ENCODE measurements at places on chromosomes 3 and 15.

DNA sequence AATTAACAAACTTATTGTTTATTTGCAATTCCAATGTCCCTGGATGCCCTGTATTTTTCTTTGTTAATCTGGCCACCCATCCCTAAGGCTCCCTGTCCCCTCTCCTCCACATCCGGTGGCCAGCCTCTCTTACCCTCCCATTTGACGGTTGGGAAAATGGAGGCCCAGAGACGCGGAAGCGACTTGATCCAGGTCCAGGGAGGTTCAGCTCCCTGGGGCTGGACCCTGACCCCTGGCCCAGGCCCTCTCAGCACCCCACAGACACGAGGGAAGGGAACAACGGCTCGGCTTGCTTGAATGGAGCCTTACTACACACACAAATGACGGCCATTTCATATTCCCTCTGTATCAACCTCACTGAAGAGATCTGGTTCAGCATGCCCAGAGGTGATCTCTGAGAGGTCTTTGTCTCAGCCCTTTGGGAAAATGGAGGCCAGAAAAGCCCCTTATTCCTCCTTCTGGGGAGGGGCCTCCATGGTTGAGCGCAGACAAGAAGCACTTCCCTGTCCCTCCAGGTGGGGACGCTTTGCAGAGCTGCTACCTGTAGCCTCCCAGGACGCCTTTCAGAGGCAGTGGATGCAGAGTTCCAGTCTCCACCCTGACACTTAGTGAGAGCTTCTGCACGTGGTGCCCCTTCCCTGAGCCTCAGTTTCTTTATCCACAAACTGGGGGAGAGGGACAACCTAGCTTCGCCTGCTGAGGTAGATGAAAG, 82.1 kb downstream of the ATP2B2 start:
- DNase-seq, result no peak

GRCh38 chr3:153967260-153967659, 153.9 kb upstream of the ARHGEF26 start:
- DNase-seq, result no peak

- DNase-seq, result no peak
Observed at GRCh38 chr3:95311272-95311671, 1248.4 kb downstream of the NSUN3 start.

DNA sequence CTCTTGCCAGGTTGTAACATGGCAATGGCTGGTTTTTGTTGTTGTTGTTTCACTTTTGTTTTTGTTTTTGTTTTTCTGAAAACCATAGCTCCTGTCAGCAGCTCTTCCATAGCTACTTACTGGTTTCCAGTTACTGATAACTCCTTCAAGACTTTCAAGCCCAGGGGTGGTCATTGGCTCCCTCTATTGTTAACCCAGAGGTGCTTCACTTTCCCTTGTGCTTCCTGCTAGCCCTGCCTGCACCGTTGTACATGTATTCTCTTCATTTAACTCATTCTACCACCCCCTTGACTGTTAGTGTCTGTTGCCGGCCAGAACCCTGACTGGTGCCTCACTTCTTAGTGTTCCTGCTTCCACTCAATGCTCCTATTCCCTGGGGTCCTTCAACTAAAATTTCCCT, 4.2 kb upstream of the TRAT1 start:
- no peak for DNase-seq

DNA sequence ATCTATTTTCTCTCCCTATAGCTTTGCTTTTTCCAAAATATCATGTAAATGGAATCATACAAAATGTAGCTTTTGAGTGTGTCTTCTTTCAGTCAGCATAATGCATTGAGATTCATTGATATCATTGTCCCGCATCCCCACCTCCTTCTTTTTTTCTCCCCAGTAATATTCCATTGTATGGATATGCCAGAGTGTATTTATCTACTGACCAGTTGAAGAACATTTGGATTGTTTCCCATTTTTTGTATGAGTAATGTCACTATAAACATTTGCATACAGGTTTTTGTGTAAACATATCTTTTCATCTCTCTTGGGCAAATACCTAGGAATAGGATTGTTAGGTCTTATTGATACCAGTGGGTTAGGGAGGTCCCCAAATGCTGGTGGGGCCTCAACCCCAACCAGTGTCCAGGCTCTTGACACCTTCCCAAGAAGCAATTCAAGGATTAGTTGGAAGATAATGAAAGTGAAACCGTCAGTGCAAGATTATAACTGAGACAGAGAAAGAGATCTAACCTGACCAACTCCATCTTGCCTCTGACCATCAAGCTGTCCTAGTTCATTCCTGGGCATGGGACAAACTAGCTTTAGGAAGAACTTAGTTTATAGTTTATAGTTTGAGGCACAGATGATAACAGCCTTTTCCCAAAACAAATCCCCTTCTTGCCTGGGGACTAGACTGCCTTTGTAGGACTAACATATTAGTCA, 7.4 kb upstream of the SLC33A1 start:
- no peak for DNase-seq

- no peak for DNase-seq
Observed at GRCh38 chr3:39065197-39065596, 13.4 kb downstream of the WDR48 start.

GRCh38 chr3:29804044-29804443, 523.2 kb downstream of the RBMS3 start:
- no peak for DNase-seq

DNA sequence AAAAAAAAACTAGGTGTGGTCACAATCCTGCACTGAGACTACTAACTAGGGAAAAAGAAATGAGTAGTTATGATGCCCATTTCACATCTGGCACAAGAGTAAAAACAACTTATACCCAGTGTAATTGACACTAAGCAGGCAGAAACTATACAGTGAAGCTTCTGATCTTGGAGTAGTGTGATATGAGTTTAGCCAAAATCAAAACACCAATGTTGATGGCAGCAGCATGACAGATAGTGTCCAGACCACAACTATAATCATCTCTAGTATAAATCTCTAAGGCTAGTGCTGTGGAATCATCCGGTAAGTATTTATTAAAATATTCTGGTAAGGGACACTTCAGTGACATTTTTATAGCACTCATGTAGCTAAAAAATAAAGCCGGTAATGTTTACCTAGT, 108.5 kb upstream of the EPHA6 start:
- DNase-seq, result no peak

DNA sequence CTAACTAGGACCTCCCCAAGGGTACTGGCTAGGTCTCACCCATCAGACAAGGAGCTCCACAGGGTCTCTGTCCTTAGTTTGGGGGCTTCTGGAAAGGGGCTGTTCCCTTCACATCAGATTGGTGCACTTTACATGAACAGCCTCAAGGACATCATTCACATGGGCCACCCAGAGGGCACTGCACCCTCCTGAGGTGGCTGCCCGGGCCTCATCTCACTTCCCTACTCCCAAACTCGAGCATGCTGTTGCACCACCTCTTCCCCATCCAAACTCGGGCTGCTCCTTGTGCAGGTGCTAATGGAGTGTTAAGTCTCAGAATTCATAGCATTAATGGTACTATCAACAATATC, 48.1 kb downstream of the RAB11A start:
- no peak for DNase-seq

DNA sequence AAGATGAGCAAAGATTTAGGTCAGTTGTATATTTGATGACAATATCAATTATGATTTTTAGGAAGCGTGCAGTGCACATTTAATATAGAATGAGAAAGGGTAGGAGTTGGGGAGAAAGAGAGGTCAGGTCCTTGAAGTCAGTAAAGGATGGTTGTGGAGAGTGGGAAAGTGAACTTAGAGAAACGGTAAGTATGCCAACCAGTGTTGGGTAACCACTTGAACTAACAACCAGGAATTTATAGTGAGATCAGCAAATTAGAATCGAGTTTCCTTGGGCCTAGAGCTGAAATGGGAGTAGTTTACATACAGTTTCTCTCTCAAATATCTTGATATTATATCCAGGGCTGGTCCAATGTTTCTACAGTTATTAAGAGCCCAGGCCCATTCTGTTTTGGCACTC, 188.5 kb upstream of the RBMS3 start:
- no peak for DNase-seq

DNA sequence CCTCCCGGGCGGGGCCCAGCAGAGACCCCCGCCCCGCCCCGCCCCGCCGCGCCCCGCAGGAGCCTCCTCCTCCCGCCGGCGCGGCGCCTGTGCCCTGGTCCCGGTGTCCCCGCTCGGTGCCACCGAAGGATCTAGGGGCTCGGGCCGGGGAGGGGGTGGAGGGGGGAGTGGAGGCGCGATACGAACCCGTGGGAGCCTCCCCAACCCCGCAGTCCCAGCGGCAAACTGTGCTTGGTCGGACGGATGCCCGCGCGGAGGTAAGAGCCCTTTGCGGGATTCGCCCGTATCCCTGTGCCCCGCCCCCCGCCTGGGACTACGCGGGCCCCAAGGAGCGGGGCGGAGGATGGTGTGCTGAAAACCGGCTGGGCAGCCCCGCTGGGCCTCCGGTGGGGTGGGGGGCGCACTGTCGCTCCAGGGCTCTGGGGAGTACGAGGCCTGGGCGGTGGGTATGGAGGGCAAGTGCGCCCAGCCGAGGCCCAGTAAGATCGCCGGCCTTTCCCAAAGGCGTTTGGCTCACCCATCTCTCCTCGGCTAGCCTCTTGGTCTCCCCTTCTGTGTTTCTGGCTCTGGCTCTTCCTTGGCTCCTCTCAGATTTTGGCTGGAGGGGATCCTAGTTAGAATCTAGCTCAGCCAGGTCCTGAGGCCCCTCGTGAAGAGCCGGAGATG, 65.6 kb upstream of the POLG start:
- no peak for DNase-seq

DNA sequence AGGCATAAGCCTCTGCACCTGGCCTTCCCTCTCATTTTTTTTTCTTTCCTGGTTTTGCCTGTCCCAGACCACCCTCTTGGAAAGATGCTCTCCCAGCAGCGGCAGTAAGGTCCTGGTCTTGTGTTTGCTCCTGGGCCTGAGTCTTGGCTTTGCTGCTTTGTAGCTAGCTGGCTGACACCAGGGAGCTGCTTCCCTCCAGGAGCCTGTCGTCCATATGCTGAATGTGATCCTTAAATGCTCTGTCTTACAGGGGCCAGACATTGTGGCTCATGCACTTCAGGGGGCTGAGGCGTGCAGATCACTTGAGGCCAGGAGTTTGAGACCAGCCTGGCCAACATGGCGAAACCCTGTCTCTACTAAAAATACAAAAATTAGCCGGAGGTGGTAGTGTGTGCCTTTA, 17.2 kb downstream of the FLNB start:
- no peak for DNase-seq

- no peak for DNase-seq
Observed at GRCh38 chr15:28021281-28022039, 77.7 kb downstream of the OCA2 start.

GRCh38 chr3:37892927-37893600, 31.4 kb downstream of the CTDSPL start:
- no peak for DNase-seq

All from hypothalamus (tissue), 51 donors.